ENCODE measurements at places on chromosomes 3 and 15. TPM values are rescaled to one million over a fixed set of nuclear protein-coding genes. Genes with fewer than 3 reads are reported as not detected.
A peak's percentile ranks its signal among the peaks of the same experiment; 100 is the strongest.

The GP5 gene
- total RNA-seq: 0.18 TPM

- no peak overlapping the region for H3K27ac ChIP-seq
- no peak overlapping the region for H3K4me3 ChIP-seq
- no peaks in the 10 kb centered on the region for H3K36me3 ChIP-seq
- H3K4me1 ChIP-seq: peaks cover 11% of the 10 kb centered on the region
- no peak for DNase-seq
- H3K27me3 ChIP-seq: peaks cover 49% of the 10 kb centered on the region
Observed at GRCh38 chr3:35635926-35636683, 3.2 kb upstream of the ARPP21 start.

GRCh38 chr15:34691034-34691433 lies 63.8 kb downstream of the GJD2 start:
- H3K27ac ChIP-seq: no peak overlapping the region
- no peak overlapping the region for H3K4me3 ChIP-seq
- DNase-seq: no peak
- H3K4me1 ChIP-seq: no peaks in the 10 kb centered on the region
- H3K27me3 ChIP-seq: peaks cover 8% of the 10 kb centered on the region

GRCh38 chr3:98821063-98821462 lies 57.9 kb downstream of the ST3GAL6 start:
- no peak for DNase-seq
- no peak overlapping the region for H3K4me3 ChIP-seq
- no peaks in the 10 kb centered on the region for H3K27me3 ChIP-seq
- no peaks in the 10 kb centered on the region for H3K4me1 ChIP-seq
- H3K36me3 ChIP-seq: peaks cover 17% of the 10 kb centered on the region
- no peak overlapping the region for H3K27ac ChIP-seq

DNA sequence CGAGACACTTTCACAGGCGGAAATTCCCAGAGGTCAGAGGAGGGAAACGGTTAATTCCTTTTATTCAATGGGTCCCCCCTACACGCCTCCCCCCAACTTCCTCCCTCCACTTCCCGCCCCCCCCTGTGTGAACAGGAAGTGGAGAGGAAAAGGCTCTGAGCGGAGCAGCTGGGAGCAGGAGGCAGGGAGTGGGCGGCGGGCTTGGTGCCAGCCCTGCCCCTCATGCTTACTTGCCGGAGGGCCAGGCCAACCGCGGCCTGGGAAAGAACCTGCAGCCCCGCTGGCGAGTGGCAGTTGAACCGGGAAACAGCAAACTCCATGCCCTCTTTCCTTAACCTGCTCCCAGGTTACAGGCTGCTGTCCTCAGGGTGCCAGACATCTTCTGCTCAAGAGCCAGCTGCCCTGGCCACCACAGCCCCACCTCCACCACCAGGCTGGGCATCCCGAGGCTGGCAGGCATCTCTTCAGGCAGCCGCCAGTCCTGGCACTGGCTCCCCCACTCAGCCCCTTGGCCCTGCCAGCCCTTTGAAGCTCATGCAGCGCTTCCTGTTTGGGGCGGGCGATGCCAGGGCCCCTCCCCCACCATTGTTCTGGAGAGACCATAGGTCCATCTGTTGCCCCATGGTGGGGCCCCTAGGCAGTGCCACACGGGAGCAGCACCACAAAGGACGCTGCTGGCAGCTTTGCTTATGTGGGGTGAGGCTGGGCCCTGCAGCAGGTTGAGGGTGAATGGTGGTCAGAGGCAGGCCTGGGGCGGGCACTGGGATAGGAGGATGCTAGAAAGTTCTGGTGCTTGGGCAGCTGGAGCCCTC lies 12.9 kb downstream of the VPS18 start:
- H3K4me3 ChIP-seq: peak overlapping the region; percentile 29
- no peak for DNase-seq
- peaks cover 13% of the 10 kb centered on the region for H3K4me1 ChIP-seq
- peaks cover 7% of the 10 kb centered on the region for H3K36me3 ChIP-seq

DNA sequence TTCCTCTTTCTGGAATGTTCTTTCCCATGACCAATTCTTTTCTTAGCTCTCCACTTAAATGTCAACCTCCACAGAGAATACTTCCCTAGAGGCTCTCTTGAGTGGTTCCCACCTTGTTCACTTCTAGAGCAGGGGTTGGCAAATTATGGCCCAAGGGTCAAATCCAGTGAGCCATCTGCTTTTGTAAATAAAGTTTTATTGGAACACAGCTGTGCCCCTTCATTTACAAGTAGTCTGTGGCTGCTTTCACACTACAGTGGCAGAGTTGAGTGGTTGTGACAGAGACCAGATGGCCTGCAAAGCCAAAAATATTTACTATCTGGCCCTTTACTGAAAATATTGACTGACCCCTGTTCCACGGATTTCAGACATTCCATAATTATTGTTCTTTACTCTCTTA lies 166.2 kb downstream of the WNT5A start:
- no peak overlapping the region for H3K4me3 ChIP-seq
- H3K27ac ChIP-seq: no peak overlapping the region
- no peak for DNase-seq
- peaks cover 2% of the 10 kb centered on the region for H3K27me3 ChIP-seq

Measured in progenitor cell of endocrine pancreas (in vitro differentiated cells).